ENCODE measurements at places on chromosomes 2 and 18.
A peak's percentile ranks its signal among the peaks of the same experiment; 100 is the strongest.

DNA sequence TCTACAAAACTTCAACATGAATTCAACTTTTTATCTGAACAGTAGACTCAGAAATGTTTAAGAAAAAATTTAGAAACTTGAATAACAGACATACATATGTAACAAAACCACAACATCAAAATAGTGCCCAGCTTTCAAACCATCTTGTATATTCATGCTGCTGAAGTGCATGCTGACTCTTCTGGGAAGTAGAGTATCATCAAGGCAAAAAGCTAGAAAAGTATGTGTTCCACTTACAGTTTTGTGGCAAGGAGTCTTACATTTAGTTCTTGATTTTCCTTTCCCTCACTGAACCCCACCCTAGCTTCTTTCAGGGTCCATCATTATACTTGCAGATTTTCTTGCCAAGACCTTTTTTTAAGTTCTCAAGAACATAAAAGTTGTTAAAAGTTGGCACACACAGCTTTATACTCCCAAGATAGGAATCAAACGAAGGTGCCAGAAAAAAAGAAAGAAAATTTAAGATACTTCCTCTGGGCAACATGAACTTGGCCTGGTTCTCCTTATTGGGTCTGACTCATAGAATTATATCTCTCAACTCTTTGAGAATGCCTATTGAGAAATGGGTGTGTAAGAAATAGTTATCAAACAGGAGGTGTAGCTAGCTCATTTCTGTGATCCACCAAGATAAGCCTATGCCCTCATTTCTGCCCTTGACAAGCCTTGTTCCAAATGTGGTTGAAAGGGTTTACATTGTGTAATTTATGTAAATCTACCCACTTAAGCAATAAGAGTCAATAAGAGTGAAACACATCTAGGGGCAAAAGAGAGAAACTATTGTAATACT, 667.6 kb upstream of the ACVR2A start:
- no peak for ATAC-seq

DNA sequence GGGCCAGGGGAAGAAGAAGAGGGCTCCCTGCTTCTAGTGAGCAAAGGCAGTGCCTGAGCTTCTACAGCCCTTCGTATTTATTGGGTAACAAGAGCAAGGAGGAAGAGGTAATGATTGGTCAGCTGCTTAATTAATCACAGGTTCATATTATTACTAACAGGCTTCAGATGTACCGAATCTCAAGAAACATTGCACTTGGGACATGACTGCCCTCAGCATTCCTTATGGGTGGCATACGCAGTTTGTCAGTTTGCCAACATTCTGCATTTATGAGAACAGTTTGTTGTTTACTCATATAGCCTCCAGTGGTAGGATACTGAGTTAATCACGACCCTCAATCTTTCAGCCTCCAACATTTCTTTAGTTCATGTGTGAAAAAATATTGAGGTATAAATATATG, 84.5 kb downstream of the HIBCH start:
- no peak for ATAC-seq

- ATAC-seq = peak; percentile 67
Measured at GRCh38 chr18:65568866-65569265, 181.9 kb upstream of the CDH7 start.

GRCh38 chr2:55860832-55861231, 62.8 kb downstream of the EFEMP1 start:
- ATAC-seq = no peak

DNA sequence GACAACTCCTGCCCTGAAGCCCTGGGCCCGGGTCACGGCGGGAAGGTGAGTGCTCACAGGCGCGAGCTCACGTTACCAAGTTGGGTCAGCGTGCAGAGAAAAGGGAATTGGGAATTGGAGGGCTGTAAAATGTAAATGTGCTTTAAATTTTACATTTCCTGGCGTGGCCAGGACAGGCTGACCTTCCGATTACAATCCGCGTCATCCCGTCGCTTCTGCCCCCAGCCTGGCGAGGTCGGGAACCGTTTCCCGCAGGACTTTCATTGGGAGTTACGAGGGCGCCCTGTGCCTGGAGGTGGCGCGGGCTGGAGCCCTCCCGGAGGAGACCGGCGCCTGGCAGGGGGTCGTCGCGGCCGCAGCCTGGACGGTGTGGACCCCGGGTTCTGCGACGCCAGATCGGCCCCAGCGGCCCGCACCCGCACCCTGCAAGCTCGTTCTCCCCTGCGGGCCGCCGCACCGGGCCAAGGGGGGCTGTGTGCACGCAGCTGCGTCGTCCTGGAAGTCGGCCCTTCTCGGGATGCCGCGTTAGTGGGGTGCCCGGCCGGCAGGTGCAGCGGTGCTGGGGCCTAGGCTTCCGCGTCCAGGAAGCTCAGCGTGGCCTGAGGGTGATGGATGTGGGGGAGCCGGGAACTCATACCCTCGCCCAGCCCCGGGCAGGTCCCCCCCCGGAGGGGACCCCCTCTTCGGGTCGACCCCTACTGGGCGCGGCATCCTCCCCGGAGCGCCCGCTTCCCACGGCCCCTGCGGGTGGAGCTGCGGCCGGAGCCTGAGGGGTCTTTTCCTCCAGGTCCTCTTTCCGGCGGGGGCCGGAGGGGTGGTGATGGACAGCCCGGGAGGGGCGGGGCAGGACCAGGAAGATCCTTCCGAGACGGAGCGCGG, 63.9 kb downstream of the LRRFIP1 start:
- ATAC-seq = no peak

- peak; percentile 77 for ATAC-seq
Measured at GRCh38 chr18:46711444-46711863, 45.4 kb downstream of the ST8SIA5 start.

DNA sequence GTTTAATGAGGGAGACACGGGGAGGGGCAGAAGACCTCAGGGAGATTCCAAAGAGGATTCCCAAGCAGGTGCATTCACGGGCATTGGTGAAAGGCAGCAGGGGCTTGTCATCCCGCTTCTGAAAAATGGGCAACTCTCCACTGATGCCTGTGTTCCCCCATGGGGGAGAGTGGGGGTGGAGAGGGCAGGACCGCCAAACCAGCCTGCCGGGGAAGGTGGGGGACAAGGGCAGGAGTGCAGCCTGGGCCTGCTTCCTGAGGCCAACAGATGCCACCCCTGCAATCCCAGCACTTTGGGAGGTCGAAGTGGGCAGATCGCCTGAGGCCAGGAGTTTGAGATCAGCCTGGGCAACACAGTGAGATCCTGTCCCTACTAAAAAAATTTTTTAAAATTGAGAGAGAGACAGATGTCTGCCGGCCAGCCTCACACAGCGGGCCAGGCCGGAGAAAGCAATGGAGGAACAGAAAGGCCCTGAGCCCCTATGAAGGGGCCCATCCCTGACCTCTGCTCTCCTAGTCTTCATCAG, 44.8 kb upstream of the UBE2F start:
- no peak for ATAC-seq

GRCh38 chr2:233124421-233125080, 64.4 kb downstream of the INPP5D start:
- ATAC-seq = no peak

- ATAC-seq = no peak
Measured at GRCh38 chr2:192398236-192398635, 203.5 kb upstream of the TMEFF2 start.

DNA sequence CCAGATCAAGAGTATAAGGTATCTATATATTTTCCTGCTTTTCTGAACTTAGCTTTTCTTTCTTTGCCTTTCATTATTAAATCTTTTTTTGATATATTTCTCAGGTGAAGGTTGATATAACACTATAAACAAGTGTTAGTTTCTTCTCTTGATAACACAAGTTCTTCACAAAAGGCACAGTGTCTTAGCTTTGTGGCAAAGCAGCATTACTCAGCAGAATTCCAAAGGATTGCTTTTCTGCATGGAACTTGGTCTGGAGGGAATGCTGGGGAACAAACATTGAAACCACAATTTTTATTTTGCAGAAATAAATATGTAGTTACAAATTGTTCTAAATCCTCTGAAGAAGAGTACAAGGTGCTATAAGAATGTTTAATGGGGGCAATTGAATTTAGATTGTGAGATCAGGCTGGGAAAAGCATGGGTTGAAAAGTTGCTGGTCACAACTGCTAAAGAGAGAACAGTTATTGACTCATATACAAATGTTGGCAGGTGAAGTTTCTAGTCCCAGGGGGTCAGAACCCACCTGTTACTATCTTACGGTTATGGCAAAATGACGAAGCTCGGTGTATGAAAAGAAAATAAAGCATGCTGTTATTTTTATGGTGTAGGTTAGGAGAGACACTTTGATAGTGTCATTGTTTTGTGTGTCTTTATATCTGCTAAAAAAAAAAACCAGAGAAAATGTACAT, 68.2 kb downstream of the UBR3 start:
- no peak for ATAC-seq

GRCh38 chr2:99706735-99707134, 216.9 kb upstream of the REV1 start:
- no peak for ATAC-seq

- no peak for ATAC-seq
Measured at GRCh38 chr2:48175254-48175653, 269.0 kb upstream of the FBXO11 start.

DNA sequence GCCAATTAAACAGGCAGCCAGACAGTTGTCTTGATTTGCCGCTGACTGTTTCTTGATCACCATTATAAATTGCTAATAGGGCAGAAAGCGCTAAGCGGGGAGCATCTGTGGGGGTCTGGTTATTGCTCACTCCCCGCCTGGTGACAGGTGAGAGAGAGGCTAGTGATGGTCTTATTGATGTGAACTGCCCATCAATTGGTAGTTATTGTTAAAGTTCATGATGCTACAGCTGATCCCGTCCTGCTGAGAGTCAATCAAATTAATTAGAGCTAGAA, 148.5 kb downstream of the LNPK start:
- ATAC-seq = no peak

- no peak for ATAC-seq
Measured at GRCh38 chr2:189147361-189147760, 32.2 kb downstream of the COL5A2 start.

DNA sequence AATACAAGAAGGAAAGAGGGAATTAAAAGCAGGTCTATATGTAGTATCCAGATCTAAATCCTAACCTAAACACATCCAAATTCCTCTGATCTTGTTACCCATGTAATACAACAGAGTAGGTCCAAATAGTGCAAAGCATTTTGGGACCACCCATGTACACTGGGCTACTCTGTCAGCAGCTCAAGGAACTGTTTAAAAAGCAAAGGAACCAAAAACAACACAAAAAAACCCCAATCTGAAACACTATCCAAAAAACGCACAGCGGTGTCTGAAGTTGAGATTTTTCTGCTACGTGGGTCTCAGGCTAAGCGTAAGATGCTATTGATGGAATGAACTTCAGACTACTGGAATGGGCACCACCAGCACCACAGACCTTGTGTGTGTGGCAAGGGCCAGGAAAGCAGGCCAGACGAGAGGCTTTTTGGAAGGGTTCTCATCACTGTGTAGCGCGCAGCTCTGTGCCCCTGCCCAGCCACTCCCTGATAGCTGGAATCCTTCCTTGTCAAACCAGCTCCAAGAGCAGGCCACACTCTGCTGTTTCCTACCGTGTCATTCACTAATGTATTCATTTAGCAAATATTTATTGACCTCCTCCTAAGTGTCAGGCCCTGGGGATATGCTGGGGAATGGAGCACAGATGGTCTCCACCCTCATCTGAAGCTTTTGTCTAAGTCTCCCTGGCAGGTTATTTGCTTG, 101.4 kb downstream of the COLEC12 start:
- ATAC-seq = peak; percentile 68

DNA sequence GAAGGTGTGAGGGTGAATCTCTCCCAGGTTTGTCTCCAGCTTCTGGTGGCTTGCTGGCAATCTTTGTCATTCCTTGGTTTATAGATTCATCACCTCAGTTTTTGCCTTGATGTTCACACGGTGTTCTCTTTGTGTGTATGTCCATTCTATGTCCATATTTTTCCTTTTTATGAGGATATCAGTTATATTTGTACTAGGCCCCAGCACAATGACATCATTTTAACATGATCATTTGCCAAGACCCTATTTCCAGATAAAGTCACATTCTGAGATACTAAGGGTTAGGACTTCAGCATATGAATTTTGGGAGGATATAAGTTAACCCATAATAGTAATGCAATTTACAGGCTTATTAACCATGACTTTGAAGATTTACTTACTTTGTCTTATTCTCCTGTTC, 649.0 kb downstream of the CPS1 start:
- no peak for ATAC-seq

DNA sequence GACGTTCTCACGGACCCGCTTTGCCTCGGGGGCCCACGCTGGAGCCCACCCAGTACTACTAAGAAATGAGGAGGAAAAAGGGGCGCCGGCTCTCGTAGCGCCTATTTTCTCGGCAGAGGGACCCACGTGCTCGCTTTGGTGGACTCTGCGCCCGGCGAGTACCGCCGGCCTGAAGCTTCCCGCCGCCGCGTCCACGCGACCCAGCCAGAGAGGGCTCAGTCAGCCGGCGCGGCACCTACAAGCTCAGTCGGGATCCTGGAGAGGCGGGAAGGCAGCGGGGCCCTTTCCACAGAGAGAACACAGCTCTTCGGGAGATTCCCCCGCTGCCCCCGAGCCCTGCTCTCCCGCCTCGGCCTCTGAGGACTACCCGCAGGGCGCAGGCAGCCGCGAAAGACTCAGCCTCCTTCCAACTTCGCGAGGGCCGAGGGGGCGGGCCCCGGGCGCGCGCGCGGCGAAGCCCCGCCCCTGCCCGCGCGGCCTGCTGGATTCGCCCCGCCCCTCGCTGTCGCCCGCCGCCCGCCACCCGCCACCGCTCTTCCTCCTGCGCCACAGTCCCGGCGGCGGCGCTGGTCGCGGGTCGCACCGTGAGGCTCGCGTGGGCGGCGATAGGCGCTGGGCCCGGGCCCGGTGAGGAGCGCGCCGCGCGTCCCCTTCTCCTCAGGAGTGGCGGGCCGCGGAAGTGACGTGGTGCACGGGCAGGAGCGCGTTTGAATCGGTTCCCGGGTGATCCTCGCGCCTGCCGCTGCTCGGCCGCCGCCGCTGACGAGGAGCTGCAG, at the start of gene SMCHD1:
Gene SMCHD1 (plus strand): TSS at position 549 of the 776 bp plus-strand sequence. CDS start 350 bp downstream, outside the sequence.
- ATAC-seq = peak; percentile 88

DNA sequence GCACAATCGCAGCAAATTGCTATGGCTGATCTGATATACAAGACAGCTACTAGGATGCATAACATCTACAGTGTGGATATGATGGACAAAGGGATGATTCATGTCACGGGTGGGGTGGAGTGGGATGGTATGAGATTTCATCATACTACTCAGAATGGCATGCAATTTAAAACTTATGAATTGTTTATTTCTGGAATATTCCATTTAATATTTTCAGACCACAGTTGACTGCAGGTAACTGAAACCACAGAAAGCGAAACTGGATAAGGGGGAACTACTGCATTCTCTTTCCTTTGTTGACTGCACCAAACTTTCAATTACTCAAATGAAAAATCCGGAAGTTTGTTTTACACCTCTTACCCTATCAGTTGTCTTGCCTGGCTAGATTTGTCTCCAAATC, 94.4 kb upstream of the NEUROD1 start:
- ATAC-seq = peak; percentile 96

DNA sequence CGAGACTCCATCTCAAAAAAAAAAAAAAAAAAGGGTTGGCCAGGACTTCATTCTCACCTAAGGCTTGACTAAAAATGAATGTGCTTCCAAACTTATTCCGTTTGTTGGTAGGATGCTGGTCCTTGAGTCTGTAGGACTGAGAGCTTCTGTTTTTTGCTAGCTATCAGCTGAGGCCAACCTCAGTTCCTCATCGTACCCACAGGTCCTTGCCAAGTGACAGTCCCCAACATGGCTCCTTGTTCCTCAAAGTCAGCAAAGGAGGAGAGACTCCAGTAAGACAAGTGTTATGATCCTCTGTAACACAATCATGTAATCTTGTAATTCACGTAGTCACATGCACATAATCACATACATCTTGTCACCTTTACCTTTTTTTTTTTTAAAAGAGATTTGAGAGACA, 37.0 kb downstream of the HAUS1 start:
- no peak for ATAC-seq

GRCh38 chr2:239348563-239349452, 52.0 kb downstream of the HDAC4 start:
- no peak for ATAC-seq
